Caudate nucleus (tissue), 63 donors: ENCODE measurements at places on chromosomes 1 and 21.

- DNase-seq, result no peak
Measured at GRCh38 chr1:19925342-19926070, 2.1 kb upstream of the PLA2G2E start.

DNA sequence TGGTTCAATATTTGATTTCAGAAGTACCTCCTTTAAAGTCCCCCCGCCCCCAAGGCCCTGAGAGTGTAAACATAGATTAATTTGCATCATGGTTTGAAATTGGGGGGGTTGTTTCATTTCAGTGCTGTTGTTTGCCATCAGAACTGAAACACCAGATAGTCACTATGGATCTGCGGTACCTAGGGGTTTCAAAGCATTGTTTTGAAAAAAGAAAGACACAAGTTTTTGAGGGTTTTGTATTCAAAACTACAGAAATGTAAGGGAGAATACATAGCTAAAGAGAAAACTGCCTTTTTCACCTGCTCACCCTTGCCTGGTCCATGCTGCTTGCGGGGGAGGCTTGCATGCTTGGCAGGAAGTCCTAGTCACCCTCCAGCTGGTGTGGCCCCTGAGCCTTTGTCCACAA, 59.3 kb downstream of the ACP6 start:
- DNase-seq, result no peak

DNA sequence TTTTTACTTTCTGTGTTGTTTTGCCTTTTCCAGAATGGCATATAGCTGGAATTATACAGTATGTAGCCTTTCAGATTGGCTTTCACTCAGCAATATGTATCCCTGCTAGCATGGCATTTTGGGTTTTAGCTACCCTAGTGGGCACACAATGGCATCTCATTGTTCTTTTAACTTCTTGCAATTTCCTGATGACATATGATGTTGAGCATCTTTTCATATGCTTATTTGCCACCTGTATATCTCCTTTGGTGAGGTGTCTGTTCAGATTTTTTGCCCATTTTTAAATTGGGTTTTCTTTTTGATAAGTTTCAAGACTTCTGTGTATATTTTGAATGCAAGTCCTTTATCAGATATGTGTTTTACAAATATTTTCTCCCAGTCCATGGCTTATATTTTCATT, 14.0 kb downstream of the TSEN15 start:
- no peak for DNase-seq

DNA sequence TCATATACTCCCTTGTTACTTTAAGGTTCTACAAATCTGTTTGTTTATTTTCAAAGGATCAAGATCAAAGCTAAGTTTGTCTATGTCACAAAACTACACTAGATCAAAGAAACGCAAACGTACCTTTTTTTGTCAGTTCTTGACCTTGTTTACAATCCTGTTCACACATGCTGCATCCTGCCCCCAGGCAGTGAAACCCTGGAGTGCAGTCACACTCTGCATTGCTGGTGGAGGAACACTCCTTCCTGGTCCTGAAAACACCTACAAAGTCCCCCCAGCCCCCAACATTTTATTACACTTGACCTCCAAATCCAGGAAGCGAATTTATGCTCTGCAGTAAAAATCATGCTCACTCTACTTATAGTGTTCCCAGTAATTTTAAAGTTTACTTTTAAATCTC, 2.6 kb downstream of the TNFRSF9 start:
- DNase-seq, result no peak

DNA sequence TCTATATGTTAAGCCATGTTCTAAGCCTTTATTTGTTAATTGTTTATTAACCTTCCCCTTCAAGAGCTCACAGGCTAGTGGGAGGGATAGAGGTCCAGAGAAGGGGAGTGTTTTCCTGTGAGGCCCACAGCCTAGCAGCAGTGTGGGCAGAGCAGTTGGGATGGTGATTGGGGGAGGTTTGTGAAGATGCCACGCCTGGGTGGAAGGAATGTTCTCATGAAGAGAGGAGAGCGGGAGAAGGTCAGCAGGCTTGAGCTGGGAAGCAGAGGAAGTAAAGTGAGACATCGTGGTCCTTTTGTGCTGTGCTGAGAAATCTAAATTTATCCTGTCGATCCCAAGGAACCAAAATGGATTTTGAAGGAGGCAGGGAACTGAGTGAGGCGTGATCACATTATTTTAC, 42.6 kb downstream of the TRAPPC10 start:
- no peak for DNase-seq
